ENCODE measurements at places on chromosomes 16 and 17.

DNA sequence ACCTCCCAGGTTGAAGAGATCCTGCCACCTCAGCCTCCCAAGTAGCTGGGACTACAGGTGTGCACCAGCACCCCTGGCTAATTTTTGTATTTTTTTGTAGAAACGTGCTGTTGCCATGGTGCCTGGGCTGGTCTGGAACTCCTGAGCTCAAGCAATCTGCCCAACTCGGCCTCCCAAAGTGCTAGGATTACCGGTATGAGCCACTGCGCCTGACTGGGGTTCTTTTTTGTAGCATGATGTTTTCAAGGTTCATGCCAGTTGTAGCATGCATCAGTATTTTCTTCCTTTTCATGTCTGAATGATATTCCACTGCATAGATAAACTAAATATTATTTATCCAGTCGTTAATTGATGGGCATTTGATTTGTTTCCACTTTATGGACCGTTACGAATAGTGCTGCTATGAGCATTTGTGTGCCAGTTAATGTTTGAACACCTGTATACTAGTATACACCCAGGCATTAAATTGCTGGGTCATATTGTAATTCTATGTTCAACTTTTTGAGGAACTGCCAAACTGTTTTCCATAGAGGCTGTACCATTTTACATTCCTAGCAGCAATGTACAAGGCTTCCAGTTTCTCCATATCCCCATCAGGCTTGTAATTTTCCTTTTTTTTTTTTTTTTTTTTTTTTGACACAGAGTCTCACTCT lies 24.8 kb upstream of the CEP20 start:
- no peak for DNase-seq

- no peak for DNase-seq
Observed at GRCh38 chr17:39169101-39169500, 3.1 kb upstream of the ARL5C start.

GRCh38 chr16:68037841-68038597 lies 14.9 kb downstream of the DUS2 start:
- no peak for DNase-seq

DNA sequence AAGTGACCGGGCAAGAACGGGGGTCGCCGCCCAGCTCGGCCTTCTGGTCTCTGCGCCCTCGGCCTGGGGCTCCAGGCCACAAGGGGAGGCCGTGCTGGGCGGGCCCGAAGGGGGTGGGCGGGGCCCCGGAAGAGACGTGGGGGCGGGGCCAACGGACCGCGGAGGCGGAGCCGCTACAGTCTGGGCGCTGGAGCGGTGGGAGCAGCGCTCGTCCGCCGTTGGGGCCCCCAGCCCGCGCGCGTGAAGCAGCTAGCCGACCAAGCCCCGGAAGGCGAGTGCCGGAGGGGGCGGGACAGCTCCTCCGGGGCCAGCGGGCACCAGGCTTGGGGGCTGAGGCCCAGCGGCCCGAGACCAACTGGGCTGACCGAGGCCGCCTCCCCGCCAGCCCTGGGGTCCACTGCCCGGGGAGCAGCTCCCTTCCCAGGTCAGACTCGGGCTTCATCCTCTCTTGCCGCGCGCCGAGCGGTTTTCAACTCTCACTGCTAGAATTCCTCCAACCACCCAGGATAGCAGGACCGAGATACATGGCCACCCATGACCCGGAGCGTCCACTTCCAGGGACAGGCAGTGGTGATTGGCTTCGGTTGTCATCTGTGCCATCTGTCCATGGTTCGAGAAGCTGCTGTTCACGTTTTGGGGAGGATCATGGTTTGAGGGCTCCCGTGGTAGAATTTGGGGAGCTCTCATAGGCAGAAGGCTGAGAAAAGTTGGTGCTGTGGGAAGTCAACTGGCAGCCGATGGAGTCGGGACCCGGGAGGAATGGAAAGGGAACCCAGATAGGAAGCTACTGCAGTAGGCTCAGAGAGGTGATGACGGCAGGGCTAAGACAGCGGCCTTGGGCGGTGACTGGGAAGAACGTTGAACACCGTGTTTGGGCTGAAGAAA lies 44.6 kb upstream of the LCMT1 start:
- DNase-seq = peak; percentile 79

DNA sequence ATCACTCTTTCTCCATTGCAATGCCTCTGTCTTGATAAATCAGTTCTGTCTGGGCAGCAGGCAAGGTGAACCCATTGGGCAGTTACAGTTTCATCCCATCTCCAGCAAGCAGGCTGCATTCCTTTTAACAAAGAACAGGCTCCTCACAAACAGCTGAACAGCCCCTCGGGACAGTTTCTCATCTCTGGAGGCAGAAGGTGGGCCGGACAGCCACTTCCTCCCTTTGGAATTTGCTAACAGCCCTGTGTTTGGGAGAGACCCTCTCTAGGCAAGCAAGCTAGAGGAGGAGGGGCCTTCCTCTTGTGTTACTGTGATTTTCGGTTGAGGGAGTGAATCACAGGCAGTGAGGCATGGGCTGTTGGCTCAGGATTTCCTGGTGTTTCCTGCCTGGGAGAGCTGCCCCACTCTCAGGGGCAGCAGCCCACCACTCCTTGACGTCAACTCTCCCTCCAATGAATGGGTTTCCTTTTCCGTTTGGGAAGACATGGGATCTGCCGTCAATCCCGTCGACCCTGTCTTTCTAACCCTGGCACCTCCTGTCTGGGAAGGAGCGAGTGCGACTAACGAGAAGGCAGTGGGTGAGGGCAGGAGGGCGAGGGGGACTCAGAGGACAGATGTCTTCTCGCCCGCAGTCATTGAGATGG lies 3.7 kb upstream of the PGS1 start:
- DNase-seq = no peak

DNA sequence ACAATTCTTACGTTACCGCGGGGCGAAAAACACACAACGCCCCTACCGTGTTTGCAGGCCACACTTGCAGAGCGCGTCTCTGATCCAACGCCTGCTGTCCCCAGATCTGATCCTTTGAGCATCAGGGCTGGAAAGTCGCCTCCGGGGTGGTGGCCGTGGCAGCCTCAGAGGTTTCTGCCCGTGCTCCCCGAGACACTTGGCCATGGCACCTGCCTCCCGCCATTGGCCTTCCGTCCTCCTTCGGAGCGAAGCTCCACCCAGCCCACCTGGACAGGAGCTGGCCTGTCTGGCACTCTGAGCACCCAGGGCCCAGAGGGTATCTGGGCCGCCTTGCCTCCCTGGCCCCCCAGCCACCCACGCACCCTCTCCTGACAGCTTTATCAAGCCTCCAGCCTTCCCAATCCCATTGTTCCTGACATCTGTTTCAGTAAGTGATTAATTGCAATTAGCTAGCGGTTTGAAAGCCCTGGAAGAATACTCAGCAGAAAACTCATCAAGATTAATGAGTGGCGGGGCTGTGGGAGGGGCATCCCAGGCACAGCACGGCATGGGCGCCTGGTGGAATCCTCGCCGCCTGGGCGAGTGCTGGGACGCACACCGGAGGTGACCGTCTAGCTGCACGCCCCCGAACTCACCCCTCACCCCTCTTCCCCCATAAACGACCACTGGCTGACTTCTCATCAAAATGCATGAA lies 181.5 kb upstream of the GSE1 start:
- no peak for DNase-seq
